ENCODE measurements at places on chromosomes 5 and 9. TPM values are rescaled to one million over a fixed set of nuclear protein-coding genes. Genes with fewer than 3 reads are reported as not detected.
A peak's percentile ranks its signal among the peaks of the same experiment; 100 is the strongest.

Gene ZNF474
- 0.25 TPM for total RNA-seq

Gene GRIA1
- total RNA-seq = 0.77 TPM

- no peaks in the 10 kb centered on the region for H3K27me3 ChIP-seq
- H3K27ac ChIP-seq = peak overlapping the region; percentile 41
- H3K4me3 ChIP-seq = peak overlapping the region; percentile 62
- peak; percentile 92 for DNase-seq
- no peaks in the 10 kb centered on the region for H3K36me3 ChIP-seq
Observed at GRCh38 chr9:121650217-121651007, 1.0 kb upstream of the DAB2IP start.

- DNase-seq = no peak
- H3K4me3 ChIP-seq = no peak overlapping the region
- H3K4me1 ChIP-seq = peaks cover 19% of the 10 kb centered on the region
- no peak overlapping the region for H3K27ac ChIP-seq
- no peaks in the 10 kb centered on the region for H3K27me3 ChIP-seq
Observed at GRCh38 chr9:81531511-81531910, 157.8 kb downstream of the TLE1 start.

GRCh38 chr9:135582541-135582940 is 21.0 kb downstream of the PAEP start:
- H3K27me3 ChIP-seq = peaks cover 7% of the 10 kb centered on the region
- H3K4me3 ChIP-seq = no peak overlapping the region
- H3K4me1 ChIP-seq = no peaks in the 10 kb centered on the region
- DNase-seq = no peak
- H3K27ac ChIP-seq = no peak overlapping the region
- no peaks in the 10 kb centered on the region for H3K36me3 ChIP-seq

DNA sequence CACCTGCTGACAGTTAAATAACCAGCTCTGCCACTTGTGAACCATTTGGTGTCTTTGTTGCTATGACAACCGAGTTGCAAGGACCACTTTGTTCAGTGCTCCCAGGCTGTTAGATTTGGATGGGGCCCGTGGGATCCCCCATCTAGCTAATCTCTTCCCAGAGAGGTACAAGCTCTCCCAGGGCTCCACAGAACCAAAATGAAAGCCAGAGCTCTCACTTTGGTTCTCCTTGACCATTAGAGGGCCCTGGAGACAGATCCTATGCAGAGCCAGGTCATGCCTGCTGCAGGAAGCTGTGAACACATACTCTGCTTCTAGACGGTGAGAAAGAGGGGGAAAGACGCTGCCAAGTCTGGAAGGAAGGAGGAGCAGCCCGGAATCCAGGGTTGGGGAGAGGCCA is 224.6 kb downstream of the GABBR2 start:
- H3K27me3 ChIP-seq = peaks cover 27% of the 10 kb centered on the region
- H3K27ac ChIP-seq = no peak overlapping the region
- DNase-seq = no peak

Gene PITX1
- 0.18 TPM for total RNA-seq

GRCh38 chr5:158999339-158999738 is 100.4 kb downstream of the EBF1 start:
- peaks cover 4% of the 10 kb centered on the region for H3K36me3 ChIP-seq
- H3K27ac ChIP-seq = no peak overlapping the region
- no peak overlapping the region for H3K4me3 ChIP-seq
- H3K4me1 ChIP-seq = peaks cover 54% of the 10 kb centered on the region

GRCh38 chr9:112764837-112765236 is 14.3 kb downstream of the SNX30 start:
- no peak overlapping the region for H3K27ac ChIP-seq
- DNase-seq = no peak
- peaks cover 5% of the 10 kb centered on the region for H3K36me3 ChIP-seq
- no peak overlapping the region for H3K4me3 ChIP-seq
- H3K27me3 ChIP-seq = no peaks in the 10 kb centered on the region
- peaks cover 15% of the 10 kb centered on the region for H3K4me1 ChIP-seq

Gene TEK
- 2.7 TPM for total RNA-seq

- H3K36me3 ChIP-seq = peaks cover 32% of the 10 kb centered on the region
- H3K27ac ChIP-seq = no peak overlapping the region
- no peaks in the 10 kb centered on the region for H3K27me3 ChIP-seq
- peaks cover 15% of the 10 kb centered on the region for H3K4me1 ChIP-seq
- no peak overlapping the region for H3K4me3 ChIP-seq
Observed at GRCh38 chr9:70192707-70193106, 66.1 kb upstream of the SMC5 start.

Gene CRB2
- not detected for total RNA-seq

Gene OBP2B
- not detected for total RNA-seq

Gene IFNA21
- total RNA-seq = not detected

DNA sequence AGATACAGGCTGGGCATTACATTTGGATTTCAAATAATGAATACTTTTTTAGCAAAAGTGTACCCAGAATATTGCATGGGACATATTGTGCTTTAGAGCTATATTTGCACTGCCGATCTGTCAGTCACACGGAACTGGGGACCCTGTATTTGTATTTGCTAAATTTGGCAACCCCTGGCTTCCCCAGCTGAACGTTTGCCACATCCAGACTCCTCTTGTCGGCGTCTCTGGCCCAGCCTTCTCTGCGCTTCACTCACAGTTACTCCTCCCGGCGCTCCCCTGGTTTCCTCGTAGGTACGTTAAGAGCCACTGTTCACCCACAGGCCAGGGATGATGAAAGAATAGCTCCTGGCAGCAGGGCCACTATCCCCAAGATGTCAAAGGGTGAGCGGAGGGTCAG is 58.7 kb downstream of the NSUN2 start:
- no peak for DNase-seq
- peaks cover 36% of the 10 kb centered on the region for H3K27me3 ChIP-seq
- no peak overlapping the region for H3K4me3 ChIP-seq
- no peak overlapping the region for H3K27ac ChIP-seq
- no peaks in the 10 kb centered on the region for H3K4me1 ChIP-seq

DNA sequence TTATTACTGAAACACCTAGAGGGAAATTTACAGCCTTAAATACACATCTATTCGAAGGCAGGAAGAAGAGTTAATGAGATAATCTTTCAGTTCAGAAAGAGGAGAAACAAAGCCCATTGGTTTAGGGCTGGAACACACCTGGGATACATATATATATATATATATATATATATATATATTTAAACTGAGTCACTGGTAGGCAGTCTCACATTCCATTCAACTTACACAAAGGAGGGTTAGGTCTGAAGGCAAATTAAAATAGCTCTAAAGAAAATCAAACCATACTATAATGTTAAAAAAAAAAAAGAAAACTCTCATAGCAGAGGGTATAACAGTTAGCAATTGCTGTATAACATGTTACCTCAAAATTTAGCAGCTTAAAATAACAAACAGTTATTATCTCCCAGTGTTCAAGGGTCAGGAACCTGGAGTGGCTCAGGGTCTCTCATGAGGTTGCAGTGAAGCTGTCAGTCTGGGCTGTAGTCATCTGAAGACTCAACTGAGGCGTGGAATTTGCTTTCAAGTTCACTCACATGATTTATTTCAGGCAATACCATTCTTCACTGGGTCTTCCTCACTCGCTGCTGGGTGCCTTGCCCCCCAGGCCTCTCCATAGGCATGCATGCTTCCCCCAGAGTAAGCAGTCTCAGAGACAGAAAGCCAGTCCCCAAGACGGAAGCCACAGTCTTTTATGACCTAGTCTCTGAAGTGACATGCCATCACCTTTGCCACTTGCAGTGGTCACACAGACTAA is 332.8 kb downstream of the NSG2 start:
- no peak overlapping the region for H3K27ac ChIP-seq
- H3K4me1 ChIP-seq = peaks cover 6% of the 10 kb centered on the region
- no peak overlapping the region for H3K4me3 ChIP-seq
- peaks cover 2% of the 10 kb centered on the region for H3K36me3 ChIP-seq

GRCh38 chr9:32260151-32260862 is 124.1 kb upstream of the ACO1 start:
- no peaks in the 10 kb centered on the region for H3K36me3 ChIP-seq
- no peak for DNase-seq
- peaks cover 3% of the 10 kb centered on the region for H3K27me3 ChIP-seq
- H3K4me1 ChIP-seq = no peaks in the 10 kb centered on the region
- H3K4me3 ChIP-seq = no peak overlapping the region

DNA sequence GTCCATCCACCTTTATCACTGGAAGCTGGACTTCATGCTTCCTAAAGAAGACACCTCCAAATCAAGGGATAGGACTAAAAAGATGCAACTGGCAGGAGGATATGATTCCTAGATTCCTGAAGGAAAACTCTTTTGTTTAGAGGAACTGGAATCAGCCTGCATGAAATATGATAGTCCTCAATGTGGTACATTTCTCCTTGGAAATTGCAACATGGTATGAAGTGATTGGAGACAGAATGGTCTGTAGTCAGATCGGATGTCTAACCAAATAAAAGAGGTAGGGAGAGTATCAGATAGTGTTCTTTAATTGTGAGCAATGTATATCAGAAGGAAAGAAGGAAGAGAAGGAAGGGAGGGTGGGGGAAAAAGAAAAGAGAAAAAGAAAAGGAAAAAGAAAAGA is 116.1 kb upstream of the FSTL4 start:
- H3K4me3 ChIP-seq = no peak overlapping the region
- no peaks in the 10 kb centered on the region for H3K36me3 ChIP-seq
- no peaks in the 10 kb centered on the region for H3K4me1 ChIP-seq
- H3K27me3 ChIP-seq = no peaks in the 10 kb centered on the region
- no peak overlapping the region for H3K27ac ChIP-seq

Gene MPDZ
- 60.4 TPM for total RNA-seq

Gene KCTD16
- 1.5 TPM for total RNA-seq
